ENCODE measurements at places on chromosomes 2 and 18. TPM values are rescaled to one million over a fixed set of nuclear protein-coding genes. Genes with fewer than 3 reads are reported as not detected.
A peak's percentile ranks its signal among the peaks of the same experiment; 100 is the strongest.

- H3K4me3 ChIP-seq = no peak overlapping the region
- no peaks in the 10 kb centered on the region for H3K27me3 ChIP-seq
- DNase-seq = no peak
- no peaks in the 10 kb centered on the region for H3K4me1 ChIP-seq
- no peaks in the 10 kb centered on the region for H3K36me3 ChIP-seq
Observed at GRCh38 chr2:215970425-215970824, 42.9 kb downstream of the MREG start.

DNA sequence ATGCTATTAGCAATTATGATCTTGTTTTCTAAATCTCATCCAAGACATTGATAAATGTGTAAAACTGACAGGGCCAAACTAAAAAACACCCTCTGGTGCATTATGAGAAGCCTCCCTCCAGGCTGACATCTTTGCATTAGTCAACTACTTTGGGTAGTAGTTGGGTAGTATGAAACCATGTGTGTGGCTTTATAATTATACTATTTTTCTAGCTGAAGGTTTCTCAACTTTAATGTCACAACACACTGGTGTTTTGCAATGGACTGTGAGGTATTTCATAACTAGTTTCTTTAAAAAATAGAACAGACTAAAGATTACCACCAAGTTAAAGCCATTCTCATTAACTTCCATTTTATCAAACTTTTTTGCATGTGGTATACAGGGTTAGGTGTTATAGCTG is 73.1 kb upstream of the RBMS1 start:
- no peak for DNase-seq
- H3K27me3 ChIP-seq = no peaks in the 10 kb centered on the region
- peaks cover 4% of the 10 kb centered on the region for H3K4me1 ChIP-seq

GRCh38 chr2:26598336-26598995 is 42.7 kb downstream of the CIB4 start:
- H3K4me1 ChIP-seq = no peaks in the 10 kb centered on the region
- no peaks in the 10 kb centered on the region for H3K27me3 ChIP-seq
- no peaks in the 10 kb centered on the region for H3K36me3 ChIP-seq
- H3K27ac ChIP-seq = no peak overlapping the region
- DNase-seq = peak; percentile 29
- no peak overlapping the region for H3K4me3 ChIP-seq

GRCh38 chr2:40287773-40288172 is 164.1 kb downstream of the SLC8A1 start:
- H3K4me1 ChIP-seq = peaks cover 56% of the 10 kb centered on the region
- no peaks in the 10 kb centered on the region for H3K36me3 ChIP-seq
- H3K27ac ChIP-seq = no peak overlapping the region
- DNase-seq = no peak
- no peaks in the 10 kb centered on the region for H3K27me3 ChIP-seq

- no peak for DNase-seq
- peaks cover 3% of the 10 kb centered on the region for H3K27me3 ChIP-seq
- H3K4me1 ChIP-seq = no peaks in the 10 kb centered on the region
- no peak overlapping the region for H3K27ac ChIP-seq
- H3K4me3 ChIP-seq = no peak overlapping the region
- H3K36me3 ChIP-seq = no peaks in the 10 kb centered on the region
Observed at GRCh38 chr2:437756-438393, 150.0 kb upstream of the ALKAL2 start.

- no peak for DNase-seq
- no peaks in the 10 kb centered on the region for H3K36me3 ChIP-seq
- H3K4me3 ChIP-seq = no peak overlapping the region
- H3K4me1 ChIP-seq = no peaks in the 10 kb centered on the region
- H3K27me3 ChIP-seq = peaks cover 77% of the 10 kb centered on the region
Observed at GRCh38 chr2:120343100-120343432, 2.9 kb upstream of the INHBB start.

- H3K27me3 ChIP-seq = no peaks in the 10 kb centered on the region
- no peak for DNase-seq
- no peak overlapping the region for H3K27ac ChIP-seq
Observed at GRCh38 chr18:31659576-31660177, 24.7 kb downstream of the B4GALT6 start.

The SERPINB13 gene
- polyA plus RNA-seq = 0.01 TPM

The NDUFAF7 gene
- 6.7 TPM for polyA plus RNA-seq
